ENCODE measurements at places on chromosomes 7 and 10. TPM values are rescaled to one million over a fixed set of nuclear protein-coding genes. Genes with fewer than 3 reads are reported as not detected.

PTF1A gene
- not detected for total RNA-seq

DNA sequence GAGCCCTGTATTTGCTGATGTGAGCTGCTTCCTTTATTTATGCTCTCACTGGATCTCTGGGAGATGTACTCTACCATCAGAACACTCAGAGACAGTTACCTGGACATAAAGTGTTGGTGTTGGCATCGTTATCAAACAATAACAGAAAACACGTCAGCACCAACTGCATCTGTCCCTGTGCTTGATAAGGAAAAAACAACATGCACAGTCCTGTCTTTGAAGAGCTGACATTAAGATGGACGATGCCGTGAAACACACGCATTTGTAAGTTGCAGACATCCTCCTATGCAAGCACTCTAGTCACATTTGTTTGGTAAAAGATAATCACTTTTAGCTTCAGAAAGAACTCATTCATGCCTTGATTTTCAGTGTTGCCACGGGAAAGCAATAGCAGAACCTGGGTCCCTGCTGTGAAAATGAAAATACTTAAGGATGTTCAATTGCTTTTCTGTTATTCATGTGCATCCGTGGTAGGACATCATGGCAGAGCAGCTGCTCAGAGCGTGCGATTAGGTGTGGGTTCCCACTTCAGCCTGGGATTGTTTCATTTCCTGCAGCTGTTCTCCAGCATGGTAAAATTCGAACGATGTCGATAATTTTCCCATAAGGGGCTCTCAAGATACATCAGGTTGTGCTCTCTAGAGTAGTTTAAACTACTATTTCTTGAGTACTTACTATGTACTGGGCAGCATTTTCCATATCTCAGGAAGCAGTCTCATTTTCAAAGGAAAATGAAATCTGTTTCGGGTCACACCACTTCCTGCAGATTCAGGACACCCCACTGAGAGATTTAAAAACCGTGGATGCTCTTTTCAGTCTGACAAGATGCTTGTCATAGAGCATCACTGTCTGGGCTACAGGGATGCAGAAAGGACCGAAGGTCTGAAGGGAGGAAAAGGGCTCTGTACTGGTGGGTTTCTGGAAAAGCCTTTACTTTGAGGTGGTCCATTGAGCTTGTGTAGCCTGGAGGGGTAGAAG is 248.7 kb downstream of the CAMK1D start:
- no peak for DNase-seq

- DNase-seq, result peak; percentile 65
Measured at GRCh38 chr7:29684787-29685650, 121.3 kb upstream of the WIPF3 start.

GRCh38 chr10:20407357-20407756 is 489.8 kb downstream of the NEBL start:
- no peak for DNase-seq

DNA sequence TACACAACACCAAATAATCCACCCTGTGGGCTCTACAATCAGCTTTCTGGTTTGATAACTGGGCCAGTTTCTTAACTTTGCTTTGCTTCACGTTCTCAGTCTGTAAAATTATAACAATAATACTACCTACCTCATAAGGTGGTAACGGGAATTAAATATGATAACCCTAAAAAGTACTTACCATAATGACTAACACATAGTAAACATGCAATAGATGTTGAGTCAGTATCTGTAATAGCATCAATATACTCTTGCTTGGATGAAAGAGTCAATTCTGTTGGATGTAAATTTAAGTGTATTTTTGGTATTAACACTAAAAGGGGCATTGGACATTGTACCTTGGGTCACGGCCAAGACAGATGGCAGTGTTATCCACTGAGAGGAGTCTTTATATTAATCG is 160.5 kb downstream of the FOXP2 start:
- DNase-seq, result no peak

DNA sequence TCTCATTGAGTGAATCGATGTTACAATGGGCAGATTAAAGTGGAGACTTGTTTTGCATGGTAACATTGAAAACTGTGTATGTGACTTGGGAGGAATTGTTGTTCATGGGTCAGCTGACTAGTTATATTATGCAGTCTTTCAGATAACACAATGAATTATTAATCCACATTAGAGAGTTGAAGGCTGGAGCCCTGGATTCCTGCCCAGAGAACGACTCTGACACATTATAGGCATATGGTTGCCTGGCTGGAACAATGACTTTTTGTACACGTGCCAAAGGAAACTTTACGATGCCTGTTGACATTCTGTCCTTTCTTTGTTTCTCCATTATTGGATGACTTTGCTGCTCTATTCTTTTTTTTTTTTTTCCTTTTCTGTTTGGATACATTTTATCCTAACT is 52.3 kb upstream of the TMEM229A start:
- DNase-seq, result no peak

DNA sequence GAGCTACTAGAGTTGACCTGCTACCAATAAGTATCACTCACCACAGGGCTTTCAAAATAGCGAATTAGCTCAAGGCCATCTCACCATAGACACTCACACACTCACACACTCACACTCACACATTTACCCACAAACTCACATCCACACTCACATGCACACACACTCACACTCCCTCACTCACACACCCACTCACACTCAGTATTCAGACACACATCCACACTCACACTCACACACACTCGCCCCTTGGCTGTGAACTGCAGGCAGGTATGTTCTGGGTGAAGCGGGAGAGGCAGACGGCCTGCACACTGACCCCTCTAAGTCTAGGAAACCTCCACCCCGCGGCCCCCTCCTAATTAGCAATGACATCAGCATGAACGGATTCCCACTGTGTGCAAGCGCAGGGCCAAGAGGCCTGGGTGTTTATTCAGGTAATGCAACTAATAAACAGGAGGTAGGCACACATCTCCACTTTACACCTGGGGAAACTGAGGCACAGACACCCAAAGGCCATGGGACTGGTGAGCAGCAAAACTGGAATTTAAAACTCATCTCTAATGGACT is 94.6 kb downstream of the ADARB2 start:
- DNase-seq, result no peak
